ENCODE measurements at places on chromosomes 6 and 20.

DNA sequence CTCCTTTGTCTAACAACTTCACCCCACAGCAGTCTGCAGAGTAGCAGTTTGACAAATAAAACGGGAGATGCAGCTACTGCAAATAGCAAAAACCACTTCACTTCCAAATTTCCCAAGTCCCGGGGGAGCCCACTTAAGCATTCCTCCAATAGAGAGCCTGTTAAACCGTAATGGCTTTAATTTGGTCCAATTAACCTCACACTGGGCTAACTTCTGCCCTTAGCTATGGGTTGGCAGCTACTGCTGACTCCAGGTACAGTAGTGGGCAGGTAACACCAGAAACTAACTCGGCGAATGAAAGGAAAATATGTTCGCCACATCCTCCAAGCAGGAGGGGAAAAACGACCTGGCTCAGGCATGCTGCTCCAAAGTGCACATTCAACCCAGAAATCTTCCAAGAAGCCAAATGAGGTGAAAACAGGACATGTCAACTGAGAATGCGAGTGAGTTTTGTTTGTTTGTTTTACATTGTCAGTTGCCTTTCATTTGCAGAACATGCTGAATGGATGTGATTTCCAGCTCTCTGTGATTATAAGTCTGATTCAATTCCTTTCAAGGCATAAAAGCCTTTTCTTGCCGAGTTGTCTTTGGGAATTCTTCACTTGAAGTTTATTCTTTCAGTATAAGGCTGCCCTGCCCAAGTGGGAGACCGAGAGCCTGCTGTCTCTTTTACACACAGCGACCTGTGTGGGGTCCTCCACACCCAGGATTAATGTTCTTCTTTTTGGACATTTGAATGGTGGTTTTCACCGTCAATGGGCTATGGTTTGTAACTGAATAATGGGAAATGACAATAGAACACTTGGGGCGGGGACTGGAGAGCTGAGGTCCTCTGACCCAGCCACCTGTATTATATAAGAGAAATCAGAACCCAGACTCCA, 117.3 kb upstream of the ARMC2 start:
- no peak for DNase-seq

- no peak for DNase-seq
Observed at GRCh38 chr6:29633534-29633905, 537 bp upstream of the GABBR1 start.

GRCh38 chr20:46215913-46216707, 92.2 kb downstream of the CDH22 start:
- DNase-seq, result no peak

GRCh38 chr6:110296241-110297025, 61.7 kb downstream of the METTL24 start:
- no peak for DNase-seq

GRCh38 chr6:28841290-28841689, 82.5 kb downstream of the TRIM27 start:
- DNase-seq, result no peak
